ENCODE measurements at places on chromosomes 2 and 18.

DNA sequence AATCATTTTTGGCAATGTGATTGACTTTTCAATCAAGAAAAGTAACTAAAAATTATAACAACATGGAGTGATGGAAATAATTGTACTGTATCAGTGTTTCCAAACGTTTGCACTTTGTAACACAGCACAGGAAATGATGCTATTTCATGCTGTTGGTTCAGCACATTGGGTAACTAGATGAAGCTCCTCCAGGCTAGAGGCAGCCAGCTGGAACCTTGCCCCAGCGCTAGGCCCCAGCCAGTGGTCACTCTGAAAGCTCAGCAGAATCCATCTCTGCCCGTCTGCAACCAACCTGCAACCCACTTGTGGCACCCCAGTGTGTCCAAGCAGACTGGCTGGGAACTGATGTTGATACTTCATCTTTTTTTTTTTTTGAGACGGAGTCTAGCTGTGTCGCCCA lies 15.3 kb downstream of the UNC50 start:
- DNase-seq: no peak

- DNase-seq: no peak
Measured at GRCh38 chr2:195252018-195252417, 405.0 kb upstream of the SLC39A10 start.

GRCh38 chr2:179417436-179417949 lies 152.9 kb upstream of the SESTD1 start:
- no peak for DNase-seq

DNA sequence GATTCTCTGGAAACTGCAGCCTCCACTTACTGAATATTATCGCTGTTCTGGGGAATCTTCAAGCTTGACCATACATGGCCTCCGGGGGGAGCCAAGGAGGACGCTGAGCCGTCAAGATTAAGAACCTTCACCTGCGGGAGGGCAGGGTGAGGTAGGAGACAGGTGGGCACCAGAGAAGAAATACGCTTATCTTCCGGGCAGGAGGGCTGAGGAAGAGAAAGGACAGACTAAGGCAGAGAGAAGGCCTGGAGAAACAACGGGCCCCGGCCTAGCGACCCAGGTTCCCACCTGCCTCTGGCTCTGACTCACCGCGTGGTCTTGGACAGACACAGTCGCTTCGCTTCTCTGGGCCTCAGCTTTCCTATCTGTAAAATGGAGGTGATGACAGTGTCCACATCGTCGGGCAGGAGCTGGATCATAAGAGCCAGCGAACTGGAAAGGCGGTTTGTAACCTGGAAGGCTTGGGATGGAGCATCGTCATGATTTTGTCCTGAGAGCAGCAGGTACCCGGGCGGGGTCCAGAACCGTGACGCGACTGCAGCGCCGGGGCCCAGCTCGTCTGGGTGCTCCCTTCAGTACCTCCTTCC lies 659 bp downstream of the ZNF142 start:
- DNase-seq: no peak

DNA sequence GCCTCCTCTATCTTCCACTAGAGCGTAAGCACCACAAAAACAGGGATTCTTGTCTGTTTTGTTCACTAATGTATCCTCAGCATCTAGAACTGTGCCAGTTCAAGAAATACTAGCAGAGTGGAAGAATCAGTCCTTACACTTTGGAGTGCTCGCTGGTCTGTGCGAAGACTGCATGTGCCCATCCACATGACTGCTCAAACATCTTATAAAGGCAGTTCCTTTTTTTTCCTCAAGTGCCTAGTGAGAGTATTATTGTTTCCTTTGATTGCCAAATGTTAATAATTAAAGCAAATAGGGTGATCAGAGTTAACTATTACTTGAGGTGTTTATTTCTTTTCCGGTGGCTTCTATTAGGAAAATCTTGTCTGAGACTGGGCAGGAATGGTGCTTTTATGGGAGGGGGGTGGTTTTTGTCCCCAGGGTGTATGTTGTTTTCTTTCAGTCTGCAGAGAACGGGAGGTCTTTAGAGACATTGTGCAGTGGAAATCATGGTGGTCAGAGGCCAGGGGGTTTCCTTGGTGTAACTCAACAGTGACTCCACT lies 45.6 kb upstream of the ITGB6 start:
- no peak for DNase-seq

GRCh38 chr2:59572227-59572626 lies 981.2 kb downstream of the BCL11A start:
- no peak for DNase-seq

DNA sequence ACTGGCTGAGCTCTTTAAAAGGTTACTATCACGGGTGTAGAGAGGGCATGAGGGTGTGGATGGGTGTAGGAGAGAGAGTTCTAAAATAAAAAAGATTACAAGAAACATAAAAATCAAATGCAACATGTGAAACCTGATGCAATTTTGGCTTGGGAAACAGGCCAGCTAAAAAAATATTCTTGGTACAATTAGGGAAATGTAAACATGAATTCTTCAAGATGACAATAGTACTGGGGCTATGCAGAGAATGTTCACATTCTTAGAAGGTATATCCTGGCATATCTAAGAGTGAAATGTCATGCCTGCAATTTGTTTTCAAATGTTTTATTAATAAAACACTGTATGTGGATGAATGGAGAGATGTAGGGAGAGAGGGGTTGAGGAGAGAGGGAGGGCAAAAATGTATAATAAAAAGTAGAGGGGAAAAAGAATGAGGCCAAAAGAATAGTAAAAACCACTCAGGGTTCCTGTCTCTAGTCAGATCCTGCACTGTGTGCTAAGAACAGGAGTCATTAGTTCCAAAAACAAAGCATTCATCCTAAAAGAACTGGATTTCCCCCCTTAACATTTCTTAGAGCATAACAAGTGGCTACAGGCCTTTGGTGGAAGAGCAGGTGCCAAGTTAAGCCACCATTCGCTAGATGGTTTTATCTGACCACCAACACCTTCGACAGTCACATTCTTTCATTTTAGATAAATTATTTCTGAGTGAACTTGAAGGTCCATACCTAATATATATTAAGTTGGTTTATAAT lies 77.3 kb downstream of the LPIN2 start:
- DNase-seq: no peak

DNA sequence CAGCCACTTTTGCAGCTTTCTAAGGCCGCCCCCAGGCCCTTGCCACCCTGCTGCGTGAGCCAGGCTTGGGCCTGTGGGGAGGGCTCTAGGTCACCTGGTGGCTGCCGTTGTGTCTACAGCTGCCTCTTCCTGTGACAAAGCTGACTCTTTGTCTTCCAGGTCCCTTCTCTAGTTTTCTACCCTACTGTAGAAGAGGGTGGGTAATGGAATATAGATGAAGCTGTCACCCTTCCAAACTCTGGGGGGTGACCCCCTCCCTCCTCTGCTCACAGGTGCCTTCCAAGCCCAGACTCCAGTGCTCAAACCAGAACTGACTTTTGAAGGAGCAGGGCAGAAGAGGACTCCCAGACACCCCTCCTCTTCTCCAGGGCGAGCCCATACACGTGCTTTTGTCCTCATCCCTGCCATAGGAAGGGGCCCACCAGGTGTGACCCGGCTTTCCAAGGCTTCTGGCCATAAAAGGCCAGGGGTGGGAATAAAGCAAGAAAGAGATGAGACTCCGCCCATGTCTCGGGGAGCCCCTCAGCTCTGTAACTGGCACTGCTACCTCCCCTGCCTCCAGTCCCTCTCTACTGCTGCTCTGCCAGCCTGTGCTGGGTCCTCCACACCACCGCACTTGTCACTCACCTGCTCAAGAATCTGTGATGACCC lies 17.9 kb upstream of the SDC1 start:
- DNase-seq: peak; percentile 73

DNA sequence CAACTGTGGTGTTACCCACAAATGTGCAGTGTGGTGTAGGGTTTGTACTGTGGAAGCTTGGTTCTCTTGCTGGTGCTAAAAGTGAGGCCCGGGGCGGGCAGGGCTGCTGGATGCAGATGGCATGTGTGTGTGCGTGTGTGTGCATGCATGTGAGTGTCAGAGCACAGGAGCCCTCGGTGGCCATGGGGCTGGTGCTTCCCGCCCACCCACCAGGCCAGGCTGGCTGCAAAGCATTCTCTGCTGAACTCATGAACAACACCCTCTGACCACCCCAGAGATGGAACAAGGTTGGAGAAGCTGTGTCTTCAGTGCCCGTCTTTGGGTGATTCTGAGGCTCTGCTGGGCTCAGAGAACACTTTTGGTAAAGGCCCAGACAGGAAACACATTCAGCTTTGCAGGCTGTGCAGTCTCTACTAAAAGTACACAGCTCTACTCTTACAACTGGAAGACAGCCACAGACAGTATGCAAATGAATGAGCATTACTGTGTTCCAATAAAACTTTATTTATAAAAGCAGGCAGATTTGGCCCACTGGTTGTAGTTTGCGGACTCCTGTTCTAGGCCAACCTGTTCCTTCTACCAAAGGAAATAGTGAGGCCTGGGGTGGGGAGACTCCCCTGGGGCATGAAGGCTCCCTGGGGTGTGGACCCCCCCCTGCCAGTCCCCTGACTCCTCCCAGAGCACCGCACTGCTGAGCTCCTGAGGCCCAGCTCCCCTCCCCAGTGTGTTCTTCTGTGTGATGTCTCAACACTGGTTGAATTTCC lies 225.3 kb upstream of the HDAC4 start:
- DNase-seq: no peak

DNA sequence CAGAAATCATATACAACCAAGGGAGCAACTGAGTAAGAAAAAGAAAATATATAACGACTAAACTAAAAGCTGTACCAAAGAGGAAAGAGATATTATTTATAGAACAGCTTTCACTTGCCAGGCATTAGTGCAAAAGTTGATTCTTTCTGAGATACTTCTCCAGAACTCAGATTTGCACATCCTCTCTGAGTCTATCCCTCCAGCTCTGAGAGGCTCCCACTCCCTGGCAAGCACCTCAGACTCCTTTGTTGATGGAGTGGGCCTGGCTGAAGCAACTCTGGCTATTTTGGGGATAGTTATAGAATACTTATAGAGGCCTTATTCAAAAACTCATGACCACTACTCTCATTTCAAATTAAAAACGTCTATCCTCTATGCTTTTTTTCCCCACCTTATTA lies 501.6 kb upstream of the TNP1 start:
- DNase-seq: no peak
